ENCODE measurements at places on chromosomes 12 and 14.

GRCh38 chr12:46237371-46238045 is 31.3 kb downstream of the SLC38A1 start:
- no peak for DNase-seq

DNA sequence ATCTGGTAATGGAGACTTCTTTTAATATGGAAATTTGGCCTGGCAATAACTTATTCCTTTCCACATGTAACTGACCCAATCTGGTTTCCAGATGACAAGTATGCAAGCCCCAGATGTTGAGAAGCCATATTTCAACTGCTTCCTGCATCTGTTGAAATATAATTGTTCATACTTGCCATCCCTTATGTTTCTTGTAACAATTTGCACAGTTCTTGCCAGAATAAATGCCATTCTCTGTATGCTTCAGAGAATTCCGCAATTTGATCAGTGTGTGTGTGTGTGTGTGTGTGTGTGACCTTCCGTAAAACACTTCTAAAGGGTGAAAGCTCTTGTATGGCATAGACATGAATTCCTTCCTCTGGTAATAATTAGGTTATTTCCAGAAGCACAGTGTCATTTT is 1.8 kb upstream of the CLEC2A start:
- DNase-seq, result no peak

DNA sequence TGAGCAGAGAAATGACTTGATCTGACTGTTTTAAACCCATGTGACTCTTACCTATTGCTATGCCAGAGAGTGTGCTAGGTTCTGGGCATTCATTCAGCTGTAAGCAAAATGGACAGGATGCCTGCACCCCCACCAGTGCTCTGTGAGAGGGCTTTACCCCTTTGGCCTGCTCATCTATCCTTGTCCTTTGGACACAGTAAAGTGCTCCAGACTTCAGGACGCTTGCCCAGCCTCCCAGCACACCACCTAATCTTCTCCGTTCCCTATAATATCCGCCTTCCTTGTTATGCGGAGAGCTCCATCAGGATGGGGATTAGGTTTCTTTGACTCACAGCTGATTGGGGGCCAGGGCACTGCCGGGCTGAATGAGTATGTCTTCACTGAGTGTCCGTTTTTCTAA is 4.4 kb upstream of the ZNF839 start:
- DNase-seq, result no peak

DNA sequence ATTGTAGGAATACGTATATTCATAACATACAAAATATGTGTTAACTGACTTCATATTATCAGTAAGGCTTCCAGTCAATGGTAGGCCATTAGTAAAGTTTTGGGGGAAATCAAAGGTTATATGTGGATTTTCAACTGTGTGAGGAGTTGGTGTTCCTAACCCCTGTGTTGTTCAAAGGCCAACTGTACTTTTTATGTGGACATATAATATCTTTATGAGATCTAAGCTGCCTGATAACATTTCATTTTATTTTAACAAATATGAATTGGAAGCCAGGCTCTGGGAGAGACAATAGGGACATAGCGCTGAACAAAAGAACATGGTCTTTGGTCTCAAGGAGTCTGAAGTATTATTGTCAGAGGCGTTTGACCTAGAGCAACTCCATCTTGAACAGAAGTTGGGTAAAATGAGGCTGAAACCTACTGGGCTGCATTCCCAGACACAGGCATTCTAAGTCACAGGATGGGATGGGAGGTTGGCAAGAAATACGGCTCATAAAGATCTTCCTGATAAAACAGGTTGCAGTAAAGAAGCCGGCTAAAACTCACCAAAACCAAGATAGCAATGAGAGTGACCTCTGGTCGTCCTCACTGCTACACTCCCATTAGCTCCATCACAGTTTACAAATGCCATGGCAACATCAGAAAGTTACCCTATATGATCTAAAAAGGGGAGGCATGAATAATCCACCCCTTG is 147.2 kb downstream of the KSR2 start:
- DNase-seq, result no peak

- DNase-seq, result no peak
Measured at GRCh38 chr12:91639327-91639726, 456.7 kb upstream of the DCN start.

DNA sequence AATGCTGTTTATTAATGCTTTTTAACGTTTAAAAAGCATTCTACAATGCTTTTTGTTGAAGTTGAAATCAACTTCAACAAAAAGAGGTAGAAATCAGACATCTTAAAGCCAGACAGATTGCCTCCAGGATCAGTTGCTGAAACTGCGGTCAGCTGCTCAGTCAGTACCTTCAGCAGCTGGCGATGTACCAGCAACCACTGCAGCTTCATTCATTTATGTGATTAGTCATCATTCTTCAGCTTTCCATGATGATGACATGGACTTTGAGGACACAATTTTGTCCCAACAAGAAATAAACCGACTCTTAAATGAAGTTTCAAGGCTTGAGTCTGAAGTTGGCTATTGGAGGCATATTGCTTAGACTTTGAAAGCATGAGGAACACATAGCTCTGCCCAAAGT is 31.5 kb upstream of the NUAK1 start:
- no peak for DNase-seq

GRCh38 chr14:95227279-95227860 is 70.0 kb upstream of the DICER1 start:
- DNase-seq, result no peak

DNA sequence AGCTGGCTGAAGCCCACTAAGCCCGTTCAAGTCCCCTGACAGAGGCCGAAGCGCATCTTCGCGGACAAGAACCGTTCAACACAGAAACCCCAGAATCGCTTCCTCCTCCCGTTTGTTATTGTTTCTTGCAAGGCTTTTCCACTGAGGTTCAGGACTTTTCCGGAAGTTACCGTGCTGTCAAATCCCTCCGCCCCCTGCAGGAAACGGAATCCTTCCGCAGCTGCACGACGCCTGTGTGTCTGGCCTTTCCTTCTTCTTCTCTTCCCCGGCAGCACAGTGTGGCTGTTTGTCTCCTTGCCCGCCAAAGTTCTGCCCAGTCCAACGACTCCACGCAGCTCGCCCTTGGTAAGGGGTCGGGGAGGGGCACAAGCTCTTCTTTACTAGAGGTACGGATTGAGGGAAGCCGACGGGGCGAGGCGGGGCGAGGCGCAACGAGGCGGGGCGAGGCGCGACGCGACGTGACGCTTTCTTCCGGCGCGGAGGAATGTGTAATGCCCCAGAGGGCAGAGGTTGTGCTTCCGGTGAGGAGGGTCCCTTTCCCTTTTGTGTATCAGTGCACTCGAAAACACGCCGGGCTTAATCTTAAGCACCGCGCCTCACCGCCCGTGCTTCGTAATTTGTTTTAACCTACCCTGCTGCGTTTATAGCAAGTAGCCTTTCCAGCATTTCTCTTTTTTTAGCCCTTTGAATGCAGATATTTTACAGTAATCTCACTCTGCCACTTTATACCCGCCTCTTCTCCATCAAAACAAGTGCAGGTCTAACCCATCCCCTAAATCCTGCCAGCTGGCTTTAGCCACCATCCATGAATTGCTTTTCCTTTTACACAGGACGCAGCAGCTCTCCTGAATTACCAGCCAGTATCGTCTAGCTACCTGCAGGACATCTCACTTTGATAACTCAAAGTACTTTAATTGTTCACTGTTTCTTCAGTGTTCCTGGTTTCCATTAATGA is at the start of gene KDM5A:
KDM5A (minus strand) TSS at position 179 of the 955 bp plus-strand sequence. CDS start 229 bp downstream, outside the sequence.
- DNase-seq, result peak; percentile 84

DNA sequence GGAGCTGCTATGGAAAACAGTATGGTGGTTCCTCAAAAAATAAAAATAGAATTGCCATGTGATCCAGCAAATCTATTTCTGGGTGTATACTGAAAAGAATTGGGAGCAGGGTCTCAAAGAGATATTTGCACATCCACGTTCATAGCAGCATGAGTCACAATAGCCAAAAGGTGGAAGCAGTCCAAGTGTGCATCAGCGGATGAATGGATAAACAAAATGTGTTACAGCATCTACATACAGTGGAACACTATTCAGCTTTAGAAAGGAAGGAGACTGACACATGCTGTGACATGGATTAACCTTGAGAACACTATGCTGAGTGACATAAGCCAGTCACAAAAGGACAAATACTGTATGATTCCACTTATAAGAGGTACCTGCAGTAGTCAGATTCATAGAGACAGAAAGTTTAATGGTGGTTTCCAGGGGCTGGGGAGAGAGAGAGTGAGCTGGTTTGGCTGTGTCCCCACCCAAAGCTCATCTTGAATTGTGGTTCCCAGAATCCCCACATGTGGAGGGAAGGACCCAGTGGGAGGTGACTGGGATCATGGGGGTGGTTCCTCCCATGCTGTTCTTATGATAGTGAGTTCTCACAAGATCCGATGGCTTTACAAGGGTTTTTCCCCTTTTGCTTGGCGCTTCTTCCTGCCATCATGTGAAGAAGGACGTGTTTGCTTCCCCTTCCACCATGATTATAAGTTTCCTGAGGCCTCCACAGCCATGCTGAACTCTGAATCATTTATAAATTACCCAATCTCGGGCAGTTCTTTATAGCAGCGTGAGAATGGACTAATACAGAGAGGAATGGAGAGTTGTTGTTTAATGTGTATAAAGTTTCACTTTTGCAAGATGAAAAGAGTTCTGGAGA is 17.6 kb upstream of the TBC1D30 start:
- DNase-seq, result no peak

DNA sequence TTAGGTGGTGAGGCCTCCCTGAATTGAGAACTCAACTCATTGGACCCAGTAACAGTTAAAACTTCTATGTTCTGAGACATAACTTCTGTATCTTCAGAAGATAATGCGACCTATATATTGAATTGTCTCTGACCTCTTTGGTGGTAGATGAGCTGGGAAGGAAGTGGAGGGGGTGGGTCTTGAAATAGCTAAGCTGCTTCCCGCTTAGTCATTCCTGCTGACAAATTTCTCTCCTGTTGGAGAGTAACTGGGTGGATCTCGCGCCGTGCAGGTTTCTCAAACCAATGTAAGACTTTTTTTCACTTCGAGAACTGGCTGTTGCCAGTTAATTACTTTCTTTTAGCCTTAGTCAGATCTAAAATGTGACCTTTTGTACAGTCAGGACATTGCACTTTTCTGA is 100.8 kb downstream of the PPHLN1 start:
- DNase-seq, result no peak

DNA sequence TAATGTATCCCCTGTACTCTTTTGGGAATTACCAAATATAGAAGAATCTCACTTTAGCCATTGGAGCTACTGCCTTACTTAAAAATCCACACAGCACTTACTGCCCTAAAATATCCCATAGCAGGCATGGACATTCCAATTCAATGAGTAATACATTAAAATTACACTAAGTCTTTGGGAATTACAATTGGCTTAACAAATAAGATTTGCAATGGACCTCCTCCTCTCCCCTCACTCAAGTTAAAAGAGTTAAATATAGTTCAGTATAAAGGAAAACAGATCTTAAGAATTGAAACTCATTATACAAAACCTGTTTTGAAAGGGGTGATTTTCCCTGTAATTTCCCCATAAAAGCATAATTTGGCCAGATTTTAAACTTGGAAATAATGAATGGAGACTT is 477.1 kb downstream of the SLC16A7 start:
- no peak for DNase-seq

- no peak for DNase-seq
Measured at GRCh38 chr14:23524954-23525353, 26.6 kb downstream of the ZFHX2 start.
